Spinal cord (tissue), 10 donors: ENCODE measurements at places on chromosomes 4 and X. TPM values are rescaled to one million over a fixed set of nuclear protein-coding genes. Genes with fewer than 3 reads are reported as not detected.

Gene CXCL9
- total RNA-seq: 0.10 TPM

Gene NXF2
- 0.22 TPM for total RNA-seq

Gene CT45A10
- not detected for total RNA-seq

Gene NUP54
- 87.4 TPM for total RNA-seq

Gene RPL36A
- total RNA-seq: 1,311 TPM

Gene LRAT
- total RNA-seq: 0.50 TPM

Gene MXD4
- total RNA-seq: 56.7 TPM

Gene RNF128
- 11.3 TPM for total RNA-seq

Gene NXF2B
- total RNA-seq: not detected

Gene ETDB
- total RNA-seq: not detected
